Stimulated activated CD8-positive, alpha-beta memory T cell treated with anti-CD3 and anti-CD28 coated beads, Interleukin-15, amount 100 ng/mL, for 1 hour (primary cell): ENCODE measurements at places on chromosomes 3 and 15.

DNA sequence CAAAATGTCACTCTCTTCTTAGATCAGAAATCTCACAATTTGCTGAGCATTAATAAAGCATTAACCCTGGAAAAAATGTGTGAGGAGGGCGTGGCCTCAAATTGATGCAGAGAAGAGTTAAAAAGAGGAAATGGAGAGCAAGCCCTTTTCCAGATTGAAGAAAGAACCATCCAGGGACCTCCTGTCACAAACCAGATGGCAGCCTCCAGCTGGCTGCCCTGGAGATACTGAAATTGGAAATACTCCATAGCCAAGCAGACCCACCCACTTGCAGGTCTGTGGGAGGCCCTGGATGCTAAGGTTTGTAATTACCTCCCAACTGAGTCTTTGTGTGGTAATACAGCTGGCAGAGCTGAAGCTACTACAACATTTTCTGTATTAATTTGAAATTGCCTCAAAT, 214.9 kb downstream of the IL20RB start:
- no peak for DNase-seq

DNA sequence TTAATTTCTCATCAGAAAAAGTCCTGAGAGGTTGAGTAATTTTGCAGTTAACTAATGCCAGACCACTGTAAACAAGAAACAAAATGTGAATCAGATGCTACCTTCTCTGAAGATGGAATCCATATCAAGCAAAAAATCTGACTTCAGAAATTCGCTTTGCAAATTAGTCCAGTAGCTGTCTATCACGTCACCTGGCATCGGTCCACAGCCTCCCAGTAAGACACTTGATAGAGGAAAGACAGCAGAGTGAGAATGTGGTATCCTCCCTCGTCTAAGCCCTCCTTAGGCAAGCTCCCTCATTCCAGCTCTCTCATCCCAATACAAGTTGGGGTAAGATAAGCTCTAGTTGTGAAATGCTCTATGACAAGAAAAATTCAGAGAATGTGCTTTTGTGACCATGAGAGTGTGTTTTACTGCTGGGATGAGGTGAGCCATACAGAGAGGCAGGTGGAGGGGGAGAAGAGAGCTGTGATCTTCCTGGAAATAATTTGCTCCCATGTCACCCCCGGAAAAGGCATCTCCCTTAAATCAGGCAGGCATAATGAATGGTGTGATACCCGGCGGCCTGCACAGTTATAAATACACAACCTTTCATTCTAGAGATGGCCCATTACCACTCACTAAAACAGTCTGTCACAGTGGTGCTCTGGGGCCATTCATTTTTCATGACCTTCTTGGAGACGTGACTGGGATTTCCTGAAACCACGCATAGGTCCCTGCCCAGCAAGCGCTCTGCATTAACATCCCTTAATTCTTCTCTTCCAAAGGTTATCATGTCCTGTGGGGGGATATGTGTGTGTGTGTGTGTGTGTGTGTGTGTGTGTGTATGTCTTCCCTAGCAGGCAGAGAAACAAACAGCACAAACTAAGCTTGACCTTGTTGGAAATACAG, 602.0 kb upstream of the KCNMB2 start:
- DNase-seq: no peak

DNA sequence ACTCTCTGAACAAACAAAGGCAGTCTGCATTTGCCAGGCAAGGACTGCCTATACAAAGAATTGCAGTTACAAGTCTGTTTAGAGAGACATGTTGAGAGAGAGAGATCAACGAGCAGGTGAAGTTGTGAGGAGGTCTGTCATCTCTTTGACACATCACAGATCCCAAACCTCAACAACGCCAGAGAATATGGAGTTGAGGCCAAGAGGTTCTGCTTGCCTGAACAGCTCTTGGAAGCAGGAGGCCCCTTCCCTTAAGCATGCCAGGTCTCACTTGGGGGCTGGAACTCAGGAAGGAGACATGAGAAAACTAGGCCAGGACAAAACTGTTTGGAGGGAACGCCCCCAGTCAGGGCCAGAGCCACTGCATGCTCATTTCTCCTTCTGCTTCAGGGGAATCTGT, 22.3 kb upstream of the MUSTN1 start:
- no peak for DNase-seq

DNA sequence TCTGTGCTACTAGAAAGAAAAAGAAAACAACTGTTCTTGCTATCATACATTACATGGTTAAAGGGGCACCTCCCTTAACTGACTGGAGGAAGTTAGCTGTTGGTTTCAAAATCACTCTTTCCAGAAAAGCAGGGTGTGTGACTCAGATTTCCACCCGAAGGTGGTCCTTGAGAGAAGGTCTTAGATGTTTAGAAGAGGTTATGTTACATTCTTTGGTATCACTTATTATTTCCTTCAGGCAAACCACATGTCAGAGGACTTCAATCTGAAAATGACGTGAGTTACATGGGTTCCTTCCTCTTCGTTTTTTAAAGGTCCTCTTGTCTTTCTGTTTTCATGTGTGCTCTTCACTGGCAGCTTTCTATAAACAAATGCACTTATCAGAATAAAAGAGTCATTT, 307.9 kb upstream of the CBLB start:
- DNase-seq: peak; percentile 11

- no peak for DNase-seq
Measured at GRCh38 chr15:30984118-30984517, 7.3 kb downstream of the MTMR10 start.

- no peak for DNase-seq
Measured at GRCh38 chr3:47892286-47893040, 89.5 kb downstream of the DHX30 start.

DNA sequence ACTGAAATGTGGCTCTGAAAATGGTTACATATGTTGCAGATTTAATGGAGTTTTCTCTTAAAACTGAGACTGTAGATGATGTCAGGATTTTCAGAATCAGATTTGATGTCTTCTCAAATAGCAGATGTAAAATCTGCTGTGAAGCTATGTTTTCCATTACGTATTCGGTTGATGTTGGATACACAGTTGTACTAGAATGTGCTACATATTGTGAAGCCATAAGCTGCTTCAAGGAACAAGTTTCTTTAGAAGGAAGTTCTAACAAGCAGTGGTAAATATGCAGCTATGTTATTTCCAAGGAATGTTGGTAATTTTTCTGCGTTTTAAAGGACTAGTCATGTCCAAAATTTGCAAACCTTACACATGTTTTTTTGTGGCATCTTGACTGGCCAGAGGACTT, 197.7 kb downstream of the RBMS3 start:
- DNase-seq: no peak

DNA sequence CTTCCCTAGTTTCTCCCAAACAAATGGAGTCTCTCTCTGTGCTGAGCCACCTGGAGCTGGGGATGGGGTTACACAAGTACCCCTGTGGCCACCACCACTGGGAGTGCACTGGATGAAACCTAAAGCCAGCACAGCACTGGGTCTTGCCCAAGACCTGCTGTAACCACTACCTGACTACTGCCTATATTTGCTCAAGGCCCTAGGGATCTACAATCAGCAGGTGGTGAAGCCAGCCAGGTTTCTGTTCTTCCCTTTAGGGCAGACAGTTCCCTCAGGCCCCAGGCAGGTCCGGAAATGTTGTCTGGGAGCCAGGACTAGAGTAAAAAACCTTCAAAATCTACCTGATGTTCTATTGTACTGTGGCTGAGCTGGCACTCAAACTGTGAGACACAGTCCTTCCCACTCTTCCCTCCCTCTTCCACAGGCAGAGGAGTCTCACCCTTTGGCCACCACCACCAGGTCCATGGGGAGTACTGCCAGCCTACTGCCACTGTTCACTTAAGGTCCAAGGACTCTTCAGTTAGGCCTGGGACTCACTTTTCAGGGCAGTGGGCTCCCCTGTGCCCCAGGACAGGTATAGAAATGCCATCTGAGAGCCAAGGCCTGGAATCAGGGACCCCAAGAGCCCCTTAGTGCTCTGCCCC, 23.8 kb downstream of the C3orf20 start:
- DNase-seq: no peak

DNA sequence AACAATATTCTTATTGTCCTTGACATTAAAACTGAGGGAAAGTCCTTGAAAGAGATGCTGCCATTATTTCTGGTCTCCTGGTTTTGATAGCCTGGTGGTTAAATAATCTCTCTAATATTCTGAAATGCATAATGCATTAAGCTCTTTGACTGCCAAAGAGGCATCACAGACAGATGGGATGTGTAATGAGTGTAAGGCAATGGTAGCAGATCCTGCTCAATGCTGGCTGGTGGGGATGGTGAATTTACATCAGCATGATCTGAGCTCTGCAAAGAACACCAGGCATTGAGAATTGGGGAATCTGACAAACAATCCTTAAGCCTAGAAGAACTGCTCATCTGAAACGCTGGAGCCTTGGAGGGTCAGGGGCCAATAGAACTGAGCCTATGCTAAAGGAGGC, 528.6 kb upstream of the LMCD1 start:
- DNase-seq: no peak

DNA sequence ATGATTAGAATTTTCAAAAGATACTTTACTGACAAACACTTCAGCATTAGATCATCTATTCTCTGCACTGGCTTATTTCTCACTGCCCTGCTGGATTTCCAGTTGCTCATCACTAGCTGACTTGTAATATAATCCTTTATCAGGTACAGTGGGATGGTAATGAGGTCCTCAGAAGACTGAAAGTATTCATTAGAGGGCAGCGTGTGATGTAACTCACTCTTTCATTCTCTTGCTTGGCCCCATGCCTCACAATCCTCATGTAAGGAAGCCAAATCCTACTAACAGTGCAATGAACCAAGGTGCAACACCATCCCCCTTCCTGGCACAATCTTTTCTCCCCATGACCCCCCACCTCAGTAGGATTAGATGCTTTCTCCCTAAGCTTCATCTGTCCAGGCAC, 289.9 kb downstream of the CTNNB1 start:
- no peak for DNase-seq

- no peak for DNase-seq
Measured at GRCh38 chr15:37907136-37907535, 27.3 kb upstream of the TMCO5A start.

- no peak for DNase-seq
Measured at GRCh38 chr3:99665017-99665416, 26.6 kb downstream of the COL8A1 start.

DNA sequence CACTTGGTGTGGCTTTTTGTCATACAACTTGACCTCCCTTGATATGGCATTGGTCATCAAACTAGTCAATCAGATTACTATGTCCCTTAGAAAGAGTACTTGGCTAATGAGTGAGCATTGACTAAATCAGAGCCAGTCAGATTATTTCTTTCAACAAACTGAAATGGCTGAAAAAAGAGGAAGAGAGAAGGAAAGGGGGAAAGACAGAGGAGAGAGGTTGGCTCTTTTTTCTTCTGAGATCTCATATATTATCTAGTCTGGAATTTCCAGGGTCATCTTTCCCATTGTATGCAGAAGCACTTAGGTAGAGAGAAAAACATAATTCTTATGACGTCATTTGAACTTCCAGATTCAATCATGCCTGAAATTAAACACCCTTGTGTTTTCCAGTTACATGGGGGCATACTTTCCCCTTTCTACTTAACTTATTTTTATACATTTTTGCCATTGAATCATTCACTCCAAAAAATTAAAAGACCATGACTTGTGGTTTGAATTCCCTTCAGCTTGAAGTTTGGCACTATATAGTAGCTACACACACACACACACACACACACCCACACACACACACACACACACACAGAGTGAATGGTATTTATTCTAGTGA, 387.8 kb downstream of the LSAMP start:
- no peak for DNase-seq

- DNase-seq: no peak
Measured at GRCh38 chr3:97996988-97997387, 24.8 kb upstream of the RIOX2 start.

GRCh38 chr3:19945969-19946831, 697 bp upstream of the RAB5A start:
- DNase-seq: no peak

- DNase-seq: no peak
Measured at GRCh38 chr3:116340680-116341216, 104.5 kb downstream of the LSAMP start.

- no peak for DNase-seq
Measured at GRCh38 chr15:29681166-29681845, 141.0 kb downstream of the TJP1 start.

- DNase-seq: no peak
Measured at GRCh38 chr15:101639667-101640066, 12.5 kb downstream of the TM2D3 start.

DNA sequence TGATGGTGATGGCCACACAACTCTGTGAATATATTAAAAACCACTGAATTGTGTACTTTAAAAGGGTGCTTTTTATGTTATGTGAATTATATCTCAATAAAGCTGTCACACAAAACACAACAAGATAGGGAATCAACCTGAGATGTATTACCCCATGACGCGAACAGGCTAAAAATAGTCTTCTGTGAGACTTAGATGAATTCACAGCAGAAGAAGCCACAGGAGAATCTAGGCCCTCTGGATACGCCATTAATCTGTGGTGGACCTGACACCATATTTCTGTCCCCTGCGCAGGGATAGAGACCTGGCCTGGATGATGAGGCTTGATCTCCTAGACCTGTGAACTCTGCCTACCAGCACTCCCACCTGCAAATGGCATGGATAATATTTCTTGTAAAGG, 146.0 kb upstream of the HACD2 start:
- no peak for DNase-seq

- DNase-seq: no peak
Measured at GRCh38 chr3:28564211-28564610, 215.6 kb upstream of the AZI2 start.

- no peak for DNase-seq
Measured at GRCh38 chr3:19644405-19644804, 289.6 kb downstream of the EFHB start.

DNA sequence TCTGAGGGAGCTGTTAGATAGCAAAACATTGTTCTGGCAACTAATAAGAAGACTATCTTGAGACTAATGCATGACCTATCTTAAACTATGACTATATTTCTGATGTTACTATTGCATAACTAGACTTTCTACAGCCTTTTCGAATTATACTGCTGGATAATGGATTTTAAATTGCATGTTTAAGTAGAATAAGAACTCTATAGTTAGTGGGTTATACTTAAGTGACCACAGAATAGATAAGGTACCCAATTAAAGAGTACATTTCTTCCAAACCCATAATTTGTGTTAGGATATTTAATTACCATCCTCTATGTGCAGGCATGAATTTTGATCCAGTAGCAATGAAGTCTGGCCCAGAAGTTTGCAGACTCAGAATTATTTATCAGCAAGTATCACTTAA, 44.6 kb upstream of the SPPL2A start:
- DNase-seq: no peak

- DNase-seq: no peak
Measured at GRCh38 chr3:42632146-42632545, 21.4 kb upstream of the ZBTB47 start.

- no peak for DNase-seq
Measured at GRCh38 chr3:71865727-71866126, 80.8 kb upstream of the PROK2 start.

GRCh38 chr15:48904758-48905157, 26.8 kb downstream of the EID1 start:
- DNase-seq: no peak

- DNase-seq: no peak
Measured at GRCh38 chr15:57732526-57733331, 26.2 kb downstream of the POLR2M start.

GRCh38 chr3:170056710-170057454, 19.1 kb downstream of the GPR160 start:
- no peak for DNase-seq
